Smooth muscle cell of the brain vasculature (primary cell): ENCODE measurements at places on chromosomes 7 and 10.

DNA sequence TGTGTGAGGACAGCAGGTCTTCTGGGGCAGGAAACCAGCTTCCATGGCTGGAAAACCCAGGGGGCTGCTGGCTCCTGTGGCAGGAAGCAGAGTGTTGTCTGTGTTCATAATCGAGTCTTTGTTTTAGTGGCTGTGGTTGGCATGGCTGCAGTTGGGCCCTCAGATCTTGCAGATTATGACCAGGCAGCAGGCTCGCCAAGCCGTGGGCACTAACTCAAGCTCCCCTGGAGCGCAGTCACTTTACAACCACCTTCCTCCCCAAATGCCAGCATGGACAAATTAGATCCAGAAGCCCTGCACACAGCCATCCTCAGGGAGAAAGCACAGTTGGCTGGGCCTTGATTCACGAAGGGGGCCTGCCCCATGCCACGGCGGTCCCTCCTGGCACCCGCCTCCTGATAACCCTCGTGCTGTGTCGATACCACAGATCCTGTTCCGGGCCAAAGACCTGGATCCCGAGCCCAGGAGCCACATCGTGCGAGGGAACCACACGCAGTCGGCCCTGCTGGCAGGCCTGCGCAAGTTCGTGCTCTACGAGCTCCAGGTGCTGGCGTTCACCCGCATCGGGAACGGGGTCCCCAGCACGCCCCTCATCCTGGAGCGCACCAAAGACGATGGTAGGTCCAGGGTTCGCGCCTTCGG is 552.5 kb upstream of the FOXK1 start:
- DNase-seq, result no peak

DNA sequence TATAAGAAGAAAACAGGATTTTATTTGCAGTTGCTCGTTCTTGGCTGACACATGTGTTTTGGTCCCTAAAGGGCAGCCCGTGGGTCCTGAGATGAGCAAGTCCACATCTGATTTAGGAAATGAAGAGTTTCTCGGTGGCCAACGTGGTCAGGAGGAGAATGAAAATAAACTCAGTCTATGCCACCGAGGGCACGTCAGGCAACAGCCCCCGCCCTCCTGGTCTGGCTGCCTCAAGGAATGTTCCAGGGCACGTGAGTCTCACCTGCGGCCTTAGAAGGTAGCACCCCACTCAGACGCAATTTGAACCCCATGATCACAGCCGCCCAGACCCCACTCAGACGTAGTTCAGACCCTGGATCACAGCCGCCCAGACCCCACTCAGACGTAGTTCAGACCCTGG is 197.2 kb downstream of the ADARB2 start:
- DNase-seq, result no peak

DNA sequence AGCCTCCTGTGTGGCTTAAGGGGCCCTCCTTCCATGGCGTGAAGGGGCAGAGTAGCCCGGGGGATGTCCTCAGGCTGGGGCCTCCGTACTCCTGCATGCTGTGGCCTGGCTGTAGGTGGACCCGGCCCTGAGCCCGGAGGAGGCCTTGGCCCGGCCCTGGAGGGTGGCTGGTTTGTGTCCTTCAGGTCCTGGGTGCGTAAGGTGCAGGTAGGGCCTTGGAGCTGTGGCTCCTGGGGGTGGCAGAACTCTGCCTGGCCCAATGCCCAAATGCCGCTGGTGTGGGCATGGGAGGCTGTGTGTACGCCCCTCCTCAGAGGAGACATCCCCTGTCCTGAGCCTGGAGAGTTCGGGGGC is 26.9 kb upstream of the AMZ1 start:
- no peak for DNase-seq

- no peak for DNase-seq
These were observed 534 bp downstream of the FZD9 start for GRCh38 chr7:73433924-73434700.
